Coronary artery (tissue), 2 donors: ENCODE measurements at places on chromosomes 6 and 20.

GRCh38 chr6:159729598-159730331 is 2.5 kb downstream of the WTAP start:
- DNase-seq: no peak

DNA sequence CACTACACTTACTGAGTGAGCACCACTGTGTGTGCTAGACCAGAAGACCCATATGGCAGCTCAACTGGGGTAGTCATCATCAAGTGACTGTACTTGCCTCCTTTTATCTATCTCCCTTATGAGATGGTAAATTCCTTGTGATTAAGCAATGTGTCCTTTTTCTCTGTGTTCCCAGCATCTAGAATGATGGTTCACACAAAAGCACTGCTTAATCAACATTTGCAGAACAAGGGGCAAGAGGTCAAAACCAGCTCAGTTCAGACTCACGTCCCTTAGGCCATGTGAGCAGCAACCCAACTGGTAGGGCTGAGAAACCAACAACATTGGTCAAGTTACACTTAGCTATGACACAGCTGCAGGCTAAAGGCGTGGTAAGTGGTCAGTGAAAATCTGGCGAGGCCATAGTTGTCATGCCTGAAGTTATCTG is 10.0 kb downstream of the TRAM2 start:
- DNase-seq: no peak

DNA sequence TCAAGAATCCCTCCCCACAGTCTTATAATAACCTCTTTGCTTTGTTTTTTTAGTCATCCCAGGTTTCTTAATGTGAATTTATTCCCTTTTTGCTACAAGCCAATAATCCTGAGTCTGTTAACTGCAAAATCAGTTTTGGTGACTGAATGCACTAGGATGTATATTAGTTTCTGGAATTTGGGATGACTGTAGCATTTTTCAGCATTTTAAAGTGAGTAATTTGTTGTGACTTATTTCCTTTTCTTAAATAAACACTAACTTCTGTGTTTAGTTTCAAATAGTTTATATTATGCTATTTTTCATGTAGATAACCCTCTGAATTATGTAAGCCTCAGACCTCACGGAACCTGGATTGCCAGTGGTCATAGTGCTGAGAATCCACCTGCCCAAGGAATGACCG is 5.5 kb downstream of the CST1 start:
- DNase-seq: no peak

DNA sequence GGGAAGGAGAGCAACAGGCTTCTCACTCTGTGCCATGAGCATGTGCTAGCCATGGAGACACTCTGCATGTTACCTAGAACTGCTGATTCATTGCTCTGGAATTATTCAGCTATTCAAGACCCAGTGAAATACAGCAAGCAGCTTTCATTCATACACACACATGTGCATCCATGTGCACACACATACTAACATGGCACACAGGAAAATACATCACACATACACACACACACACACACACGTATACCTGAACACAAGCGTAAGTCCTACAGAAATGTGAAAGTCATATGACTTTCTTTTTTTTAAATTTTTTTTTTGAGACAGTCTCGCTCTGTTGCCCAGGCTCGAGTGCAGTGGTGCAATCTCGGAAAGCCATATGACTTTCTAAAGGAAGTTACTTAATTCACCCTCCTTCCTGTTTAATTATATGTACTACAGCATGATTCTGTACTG is 108.2 kb upstream of the NFATC2 start:
- no peak for DNase-seq

GRCh38 chr6:6420107-6420506 is 99.6 kb upstream of the F13A1 start:
- no peak for DNase-seq

- no peak for DNase-seq
Observed at GRCh38 chr20:9660236-9660868, 146.0 kb downstream of the LAMP5 start.

- DNase-seq: no peak
Observed at GRCh38 chr20:31572042-31572700, 32.9 kb upstream of the ID1 start.

DNA sequence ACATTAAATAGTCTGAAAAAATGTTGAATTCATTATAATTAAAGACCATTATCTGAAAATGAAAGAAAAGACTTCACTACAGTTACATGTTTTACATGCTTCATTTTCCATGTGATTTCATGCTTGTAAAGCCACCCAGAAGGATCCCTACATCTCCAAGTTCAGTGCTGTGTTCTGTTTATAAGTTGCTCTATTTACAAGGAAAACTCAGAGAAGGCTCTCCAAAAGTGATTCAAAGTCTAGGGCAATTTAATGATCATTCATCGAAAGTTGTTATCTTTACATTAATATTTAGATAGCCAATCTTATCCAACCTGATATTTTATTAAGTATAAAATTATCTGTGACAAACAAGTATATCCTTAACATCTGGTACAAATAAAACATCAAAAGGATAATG is 494.9 kb upstream of the RNF217 start:
- no peak for DNase-seq

DNA sequence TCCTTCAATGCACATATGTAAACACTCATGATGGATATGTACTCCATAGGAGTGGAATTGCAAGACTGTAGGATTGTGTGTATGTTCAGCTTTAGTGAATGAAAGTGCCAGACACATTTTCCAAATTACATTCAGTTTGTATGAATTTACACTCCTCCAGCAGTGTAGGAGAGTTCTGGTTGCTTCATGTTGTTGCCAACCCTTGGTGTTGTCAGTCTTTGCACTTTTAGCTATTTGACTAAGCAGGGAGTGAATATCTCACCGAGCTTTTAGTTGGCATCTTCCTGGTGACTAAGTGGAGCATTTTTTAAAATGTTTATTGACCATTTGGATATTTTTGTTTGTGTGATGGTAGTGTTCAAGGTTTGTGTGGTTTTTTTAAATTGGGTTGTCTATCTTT is 23.9 kb downstream of the NKX2-4 start:
- DNase-seq: no peak

- no peak for DNase-seq
Observed at GRCh38 chr20:61280217-61280980, 28.3 kb downstream of the CDH4 start.
